ENCODE measurements at places on chromosomes 16 and 17. TPM values are rescaled to one million over a fixed set of nuclear protein-coding genes. Genes with fewer than 3 reads are reported as not detected.

DNA sequence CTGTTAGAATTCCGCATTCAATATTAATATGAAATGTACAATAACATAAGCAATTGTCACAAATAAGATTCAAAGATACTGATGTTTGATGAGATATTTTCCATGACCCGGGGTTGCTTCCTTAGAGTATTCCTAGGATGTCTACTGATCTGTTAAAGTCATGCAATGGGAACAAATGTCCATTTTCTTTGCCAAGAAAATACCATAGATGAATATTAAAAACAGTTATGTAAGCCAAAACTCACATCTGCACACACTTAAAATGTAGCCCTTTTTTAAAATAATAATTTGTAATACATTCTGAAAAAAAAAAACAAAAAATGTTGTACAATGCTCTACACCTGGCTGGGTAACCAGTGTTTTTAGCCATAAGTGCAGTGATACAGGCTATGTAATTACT lies 259.4 kb upstream of the AXIN2 start:
- DNase-seq: no peak

- DNase-seq: no peak
These were observed 6.7 kb upstream of the BEAN1 start for GRCh38 chr16:66420396-66420795.

Gene ANKRD40CL
- not detected for total RNA-seq

DNA sequence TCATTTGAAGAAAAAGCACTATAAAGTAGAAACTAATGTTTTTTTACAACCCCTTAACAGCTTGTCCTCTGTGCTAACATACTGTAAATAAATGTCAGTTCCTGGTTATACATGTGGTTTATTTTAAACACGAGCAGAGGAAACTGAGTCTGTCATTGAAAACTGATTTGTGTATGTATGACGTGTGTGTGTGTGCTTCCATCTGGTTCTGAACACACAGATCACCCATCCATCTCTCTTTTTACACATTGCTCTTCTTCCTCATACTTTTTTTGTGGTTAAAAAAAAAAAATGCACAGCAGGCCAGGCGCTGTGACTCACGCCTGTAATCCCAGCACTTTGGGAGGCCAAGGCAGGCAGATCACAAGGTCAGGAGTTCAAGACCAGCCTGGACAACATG lies 49.5 kb downstream of the ZNF423 start:
- DNase-seq: no peak

DNA sequence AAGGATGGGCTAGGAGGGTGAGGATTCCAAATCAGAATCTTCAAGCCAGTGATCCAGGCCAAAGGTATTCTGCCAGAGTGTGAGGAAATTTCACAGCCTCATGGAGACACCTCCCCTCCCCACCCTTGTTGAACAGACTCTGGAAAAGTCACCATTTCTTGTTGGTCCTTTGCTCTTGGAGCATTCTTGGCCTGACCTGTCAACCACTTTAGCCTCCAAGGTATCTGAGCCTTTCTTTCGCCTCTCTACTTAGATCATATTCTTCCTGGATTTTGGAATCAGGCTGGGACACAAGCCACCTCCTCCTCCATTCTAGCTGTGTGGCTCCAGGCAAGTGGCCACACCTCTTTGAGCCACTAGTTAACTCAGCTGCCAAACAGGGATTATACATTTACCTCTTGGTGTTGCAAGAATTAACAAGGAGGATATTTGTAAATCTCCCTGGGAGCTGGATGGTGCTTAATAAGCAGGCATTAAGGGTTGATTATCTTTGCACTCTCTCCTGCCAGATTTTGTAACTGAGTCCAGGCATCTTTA lies 193.5 kb downstream of the WWOX start:
- no peak for DNase-seq

- no peak for DNase-seq
These were observed 49.2 kb upstream of the HS3ST2 start for GRCh38 chr16:22764662-22765327.

- no peak for DNase-seq
These were observed 100.3 kb downstream of the ZFHX3 start for GRCh38 chr16:72947379-72948237.

DNA sequence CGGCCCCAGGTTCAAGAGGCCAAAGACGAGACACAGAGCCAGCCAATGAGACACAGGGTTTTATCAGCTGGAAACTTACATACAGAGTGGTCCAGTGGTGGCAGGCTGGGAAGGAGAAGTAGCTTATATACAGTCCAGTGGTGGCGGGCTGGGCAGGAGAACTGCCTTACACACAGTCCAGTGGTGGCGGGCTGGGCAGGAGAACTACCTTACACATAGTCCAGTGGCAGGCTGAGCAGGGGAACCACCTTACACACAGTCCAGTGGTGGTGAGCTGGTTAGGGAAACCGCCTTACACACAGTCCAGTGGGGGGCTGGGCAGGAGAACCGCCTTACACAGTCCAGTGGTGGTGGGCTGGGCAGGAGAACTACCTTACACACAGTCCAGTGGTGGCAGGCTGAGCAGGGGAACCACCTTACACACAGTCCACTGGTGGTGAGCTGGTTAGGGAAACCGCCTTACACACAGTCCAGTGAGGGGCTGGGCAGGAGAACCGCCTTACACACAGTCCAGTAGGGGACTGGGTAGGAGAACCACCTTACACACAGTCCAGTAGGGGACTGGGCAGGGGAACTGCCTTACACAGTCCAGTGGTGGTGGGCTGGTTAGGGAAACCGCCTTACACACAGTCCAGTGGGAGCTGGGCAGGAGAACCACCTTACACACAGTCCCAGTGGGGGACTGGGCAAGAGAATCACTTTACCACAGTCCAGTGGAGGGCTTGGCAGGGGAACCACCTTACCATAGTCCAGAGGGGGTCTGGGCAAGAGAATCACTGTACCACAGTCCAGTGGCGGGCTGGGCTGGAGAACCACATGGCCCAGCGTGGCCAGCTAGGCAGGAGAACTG lies 90.9 kb downstream of the GAS7 start:
- no peak for DNase-seq

DNA sequence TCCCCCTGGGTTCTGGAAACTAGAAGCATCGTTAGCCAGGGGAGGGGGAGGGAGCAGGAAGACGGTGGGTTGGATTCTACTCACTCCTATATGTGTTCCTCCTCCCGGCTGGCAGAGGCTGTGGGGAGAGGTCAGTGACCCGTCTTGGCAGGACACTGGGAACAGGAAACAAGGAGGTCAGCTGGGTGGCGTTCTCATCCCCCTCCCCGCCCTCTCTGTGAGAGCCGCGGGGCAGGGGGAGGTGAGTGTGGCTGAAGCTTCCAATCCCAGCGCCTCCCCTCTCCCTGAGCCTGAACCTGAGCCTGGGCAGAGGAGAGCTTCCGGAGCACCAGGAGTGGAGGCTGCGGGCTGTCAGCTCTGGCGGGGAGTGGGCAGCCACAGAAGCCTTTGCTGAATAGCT lies 12.5 kb downstream of the GPRC5C start:
- no peak for DNase-seq

- no peak for DNase-seq
These were observed 125.7 kb downstream of the XYLT1 start for GRCh38 chr16:17345043-17345442.

- DNase-seq: no peak
These were observed 6.2 kb downstream of the PHOSPHO1 start for GRCh38 chr17:49224198-49224996.

DNA sequence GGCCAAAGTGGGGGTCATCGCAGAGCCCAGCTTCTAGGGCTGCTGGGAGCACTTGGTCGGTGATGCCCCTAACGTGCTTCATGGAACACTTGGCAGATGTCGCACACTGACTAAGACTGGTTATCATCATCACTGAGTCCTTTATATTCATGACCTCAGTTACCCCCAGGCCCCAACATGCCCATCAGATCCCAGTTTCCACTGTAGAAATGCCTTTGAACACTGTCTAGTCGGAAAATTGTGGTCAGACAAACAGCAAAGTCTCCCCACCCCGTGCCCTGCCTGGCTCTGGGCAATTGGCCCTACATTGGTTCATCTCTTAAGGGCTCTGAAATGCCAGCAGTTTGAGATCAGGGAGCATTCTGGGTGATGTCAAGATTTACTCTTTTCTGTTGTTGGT lies 51.3 kb downstream of the NKD1 start:
- DNase-seq: peak; percentile 34

Gene TMC8
- not detected for total RNA-seq

- peak; percentile 92 for DNase-seq
These were observed 7.4 kb upstream of the COX10 start for GRCh38 chr17:14061666-14062560.

Gene KIF2B
- not detected for total RNA-seq

Gene PYDC1
- not detected for total RNA-seq

Gene RAC3
- 7.3 TPM for total RNA-seq

Gene SCIMP
- total RNA-seq: not detected

- no peak for DNase-seq
These were observed 1373.8 kb upstream of the GOT2 start for GRCh38 chr16:60107871-60108270.

Gene RHBDL3
- 0.36 TPM for total RNA-seq

Gene HNF1B
- not detected for total RNA-seq

- peak; percentile 51 for DNase-seq
These were observed 482 bp downstream of the BAHCC1 start for GRCh38 chr17:81395600-81396277.

Gene FBXL20
- 9.4 TPM for total RNA-seq

Gene SLC52A1
- total RNA-seq: not detected

Gene ERN1
- total RNA-seq: 5.6 TPM

DNA sequence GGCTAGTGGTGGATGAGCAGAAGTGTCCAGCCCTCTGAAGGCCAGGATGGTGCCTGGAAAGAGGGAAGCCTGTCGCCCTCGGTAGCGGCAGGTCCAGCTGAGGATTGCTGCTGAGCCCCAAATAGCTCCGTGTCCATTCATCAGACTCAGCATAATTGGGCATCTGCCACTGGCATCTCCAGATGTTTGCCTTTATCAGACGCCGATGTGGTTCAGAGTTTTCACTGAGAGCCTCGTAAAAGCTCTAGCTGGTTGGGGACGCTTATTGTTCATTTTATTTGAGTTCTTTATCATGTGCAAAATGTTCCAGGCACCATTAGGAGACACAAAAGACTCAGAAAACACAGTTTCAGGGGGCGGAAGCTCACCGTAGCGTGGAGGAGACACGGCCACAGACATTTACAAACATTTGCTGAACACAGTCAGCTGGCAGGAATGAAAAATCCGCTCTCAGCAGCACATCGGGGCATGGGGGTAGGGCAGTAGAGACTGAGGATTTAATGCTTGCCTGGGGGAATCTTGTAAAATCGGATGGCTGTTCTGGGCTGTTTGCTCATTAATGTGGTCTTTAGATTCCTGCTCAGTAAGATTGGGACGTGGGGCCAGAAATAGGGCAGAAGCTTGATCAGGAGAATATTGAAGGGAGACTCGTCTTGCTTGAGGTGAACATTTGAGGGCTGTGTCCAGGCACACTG lies 41.7 kb downstream of the SMPD3 start:
- peak; percentile 36 for DNase-seq
